Mesothelial cell of epicardium (in vitro differentiated cells): ENCODE measurements at places on chromosomes 5 and 9. TPM values are rescaled to one million over a fixed set of nuclear protein-coding genes. Genes with fewer than 3 reads are reported as not detected.
A peak's percentile ranks its signal among the peaks of the same experiment; 100 is the strongest.

DNA sequence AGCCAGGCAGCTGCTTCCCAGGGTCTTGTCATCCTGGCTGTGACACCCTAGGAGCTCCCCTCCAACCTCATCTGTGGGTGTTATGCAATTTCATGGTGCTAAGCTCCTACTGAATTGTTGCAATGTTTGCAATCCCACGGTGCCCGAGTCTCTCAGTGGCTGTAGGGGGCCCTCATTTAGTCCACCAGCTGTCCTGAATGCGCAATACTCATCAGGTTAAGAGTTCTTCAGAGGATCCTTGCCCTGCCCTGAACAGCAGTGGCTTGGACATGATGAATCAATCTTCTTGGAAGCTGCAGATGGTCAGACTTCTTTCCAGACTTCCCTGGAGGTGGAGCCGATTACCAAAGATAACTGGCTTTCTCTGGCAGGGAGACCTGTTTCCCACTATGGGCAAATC lies 584.1 kb downstream of the CCDC171 start:
- DNase-seq: no peak

- DNase-seq: no peak
Measured at GRCh38 chr5:61362796-61363368, 30.8 kb downstream of the ZSWIM6 start.

FBXL7 gene
- 68.8 to 70.7 TPM (median 70.0 TPM) in 3 replicates for total RNA-seq

GRCh38 chr5:17966640-17967402 lies 332.6 kb downstream of the TAF11L14 start:
- no peak for DNase-seq

- DNase-seq: peak; percentile 25
Measured at GRCh38 chr5:121503111-121503840, 348.4 kb upstream of the FTMT start.

- DNase-seq: no peak
Measured at GRCh38 chr5:134411228-134411545, 494 bp downstream of the CDKN2AIPNL start.

DNA sequence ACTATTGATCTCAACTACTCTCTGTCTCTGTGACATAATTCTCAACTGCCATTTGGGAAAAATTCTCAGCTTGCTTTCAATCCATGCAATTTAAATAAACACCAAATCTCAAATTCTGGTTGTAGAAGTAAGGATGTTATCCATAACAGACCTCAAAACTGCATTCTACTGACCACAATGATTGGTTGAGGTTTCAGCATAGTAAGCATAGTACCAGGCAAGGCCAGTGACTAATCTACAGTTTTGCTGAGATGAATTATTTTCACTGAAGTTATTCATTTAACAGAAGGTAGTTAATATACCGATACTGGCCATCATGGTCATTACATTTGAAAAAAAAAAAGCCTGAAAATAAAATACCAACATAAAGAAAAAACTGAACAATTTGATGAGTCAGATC lies 488.0 kb upstream of the CDH18 start:
- DNase-seq: no peak

DNA sequence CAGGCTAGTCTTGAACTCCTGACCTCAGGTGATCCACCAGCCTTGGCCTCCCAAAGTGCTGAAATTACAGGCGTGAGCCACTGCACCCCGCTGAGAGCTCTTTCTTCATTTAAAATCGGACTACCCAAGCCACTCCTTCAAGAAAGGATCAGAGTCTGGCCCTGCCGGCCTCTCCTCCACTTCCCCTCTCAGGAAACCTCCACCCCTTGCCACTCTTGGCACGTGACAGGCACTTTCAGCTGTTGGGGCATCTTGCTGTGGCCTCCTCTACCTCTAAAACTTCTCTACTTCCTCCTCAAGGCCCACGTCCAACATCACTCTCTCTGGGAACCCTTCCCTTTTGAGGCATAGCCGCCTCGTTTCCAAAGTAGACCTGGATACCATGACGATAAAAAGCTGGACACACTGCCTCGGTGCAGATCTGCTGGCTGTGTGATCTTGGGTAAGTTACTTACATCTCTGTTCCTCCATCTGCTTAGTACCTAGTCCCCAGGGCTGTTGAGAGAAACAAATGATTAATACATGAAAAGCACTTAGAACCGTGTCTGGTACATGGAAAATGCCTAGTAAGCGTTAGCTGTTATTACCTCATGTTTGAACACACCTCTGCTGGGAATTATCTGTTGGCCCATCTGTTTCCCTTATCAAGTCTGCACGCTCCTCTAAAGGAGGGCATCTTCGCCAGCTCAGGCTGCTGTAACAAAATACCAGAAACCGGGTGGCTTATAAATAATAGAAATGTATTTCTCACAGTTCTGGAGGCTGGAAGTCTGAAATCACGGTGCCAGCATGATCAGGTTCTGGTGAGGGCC lies 55.3 kb downstream of the SMIM23 start:
- no peak for DNase-seq

DNA sequence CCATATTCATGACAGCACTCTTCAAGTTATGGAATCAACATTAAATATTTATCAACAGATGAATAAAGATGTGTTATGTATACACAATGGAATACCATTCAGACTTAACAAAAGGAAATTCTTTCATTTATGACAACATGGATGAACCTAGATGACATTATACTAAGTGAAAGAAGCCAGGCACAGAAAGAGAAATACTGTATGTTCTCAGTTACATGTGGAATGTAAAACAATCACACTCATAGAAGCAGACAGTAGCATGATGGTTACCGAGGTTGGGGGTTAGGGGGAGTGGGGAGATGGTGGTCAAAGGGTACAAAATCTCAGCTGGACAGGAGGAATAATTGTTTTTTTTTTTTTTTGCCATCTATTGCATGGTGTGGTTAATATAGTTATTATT lies 431.9 kb downstream of the DMAC1 start:
- DNase-seq: no peak

DNA sequence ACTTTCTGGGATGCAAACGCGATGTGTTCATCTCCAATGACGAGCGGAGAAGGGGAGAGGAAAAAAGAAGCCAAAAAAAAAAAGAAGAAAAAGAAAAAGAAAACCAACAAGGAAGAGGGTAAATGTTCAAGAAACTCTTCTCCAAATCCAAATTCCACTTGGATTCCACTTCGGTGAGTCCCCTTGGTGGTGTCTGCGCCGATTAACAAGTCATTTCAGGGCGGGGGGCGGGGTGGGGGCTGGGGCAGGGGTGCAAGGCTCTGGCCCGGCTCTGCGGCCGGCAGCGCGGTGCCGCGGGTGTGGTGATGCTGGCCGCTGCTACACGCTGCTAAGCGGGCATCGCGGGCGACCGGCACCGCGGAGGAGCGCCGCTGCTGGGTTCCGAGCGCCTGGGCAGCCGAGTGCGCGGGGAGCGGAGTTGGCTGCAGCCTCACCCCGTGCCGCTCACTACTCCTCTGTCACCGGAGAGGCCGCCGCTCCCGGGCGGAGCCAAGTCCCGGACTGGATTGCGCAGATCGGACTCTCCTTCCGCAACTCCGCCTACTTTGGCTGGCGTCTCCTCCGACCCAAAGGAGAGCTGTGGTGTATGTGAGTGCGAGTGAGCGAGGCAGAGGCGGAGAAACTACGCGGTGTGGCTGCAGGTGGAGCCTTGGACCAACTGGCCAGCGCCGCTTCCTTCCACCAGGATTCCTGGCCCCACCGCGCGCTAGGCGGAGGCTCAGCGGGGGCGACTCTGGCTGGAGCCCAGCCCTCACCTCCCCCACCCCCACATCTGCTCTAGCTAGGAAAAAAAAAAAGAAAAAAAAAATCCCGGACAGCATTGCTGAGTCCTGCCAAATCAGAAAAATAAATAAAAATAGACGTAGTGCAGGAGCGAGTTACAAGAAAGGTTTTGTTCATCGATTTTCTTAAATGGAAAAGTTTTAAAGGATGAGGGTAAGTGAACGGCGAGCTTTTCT lies at the start of gene SEMA6A:
Gene SEMA6A, minus strand, starts transcription at position 457 of the 959 bp plus-strand sequence. CDS start 69,879 bp downstream, outside the sequence.
- peak; percentile 91 for DNase-seq

DNA sequence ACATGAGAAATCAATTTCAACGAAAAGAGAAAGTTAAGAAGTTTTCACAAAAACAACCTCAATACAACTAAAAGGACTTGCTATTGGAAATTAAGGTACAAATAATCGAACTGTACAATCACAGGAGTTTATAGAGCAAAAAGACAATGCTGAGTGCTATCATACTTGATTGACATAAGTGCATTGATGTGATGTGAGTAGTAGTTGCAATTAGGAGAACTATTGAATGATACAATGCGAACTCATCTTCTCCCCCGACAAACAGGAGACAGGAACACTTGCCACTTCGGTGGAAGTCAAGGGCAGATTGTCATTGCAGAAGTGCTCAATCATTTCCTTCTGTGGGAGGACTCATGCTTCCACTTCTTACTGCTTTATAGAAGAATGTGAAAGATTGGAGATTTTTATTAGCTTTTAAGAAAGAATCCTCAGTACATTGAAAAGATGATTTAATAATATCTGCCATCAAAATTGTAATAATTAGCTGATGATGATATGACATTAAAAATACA lies 276.6 kb upstream of the MPDZ start:
- DNase-seq: no peak

WNK2 gene
- total RNA-seq: 57.0 to 66.0 TPM (median 57.5 TPM) in 3 replicates

DNA sequence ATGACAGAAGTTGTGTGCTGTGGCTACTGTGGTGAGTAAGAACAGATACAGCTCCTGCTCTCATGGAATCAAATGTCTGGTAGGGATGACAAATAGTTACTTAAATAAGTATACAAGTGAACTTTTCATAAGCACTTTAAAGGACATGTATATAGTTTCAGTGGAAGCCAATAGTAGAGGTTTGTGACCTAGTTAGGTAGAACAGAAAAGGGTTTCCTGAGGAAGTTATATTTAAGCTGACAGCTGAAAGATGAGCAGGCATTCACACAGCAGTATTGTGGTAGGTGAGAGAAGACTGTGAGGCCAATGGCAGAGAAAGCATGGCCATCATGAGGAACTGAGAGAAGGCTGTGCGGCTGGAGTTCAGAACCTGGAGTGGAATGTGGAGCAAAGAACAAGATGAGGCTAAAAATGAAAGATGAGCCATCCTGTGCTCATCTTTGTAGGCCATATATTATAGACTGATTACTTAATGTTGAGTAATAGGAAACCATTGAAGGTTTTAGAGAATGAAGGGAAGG lies 15.4 kb downstream of the FAM174A start:
- no peak for DNase-seq

C1QTNF2 gene
- 1.3 to 1.8 TPM (median 1.4 TPM) in 3 replicates for total RNA-seq
